Mesenchymal stem cell (in vitro differentiated cells and primary cell): ENCODE measurements at places on chromosomes 2 and 18.

- peak; percentile 69 for DNase-seq
- no peak overlapping the region for H3K27ac ChIP-seq
- no peaks in the 10 kb centered on the region for H3K27me3 ChIP-seq
- H3K4me3 ChIP-seq: no peak overlapping the region
- H3K4me1 ChIP-seq: peaks cover 1% of the 10 kb centered on the region
Measured at GRCh38 chr2:100988630-100989417, 13.3 kb upstream of the RPL31 start.

DNA sequence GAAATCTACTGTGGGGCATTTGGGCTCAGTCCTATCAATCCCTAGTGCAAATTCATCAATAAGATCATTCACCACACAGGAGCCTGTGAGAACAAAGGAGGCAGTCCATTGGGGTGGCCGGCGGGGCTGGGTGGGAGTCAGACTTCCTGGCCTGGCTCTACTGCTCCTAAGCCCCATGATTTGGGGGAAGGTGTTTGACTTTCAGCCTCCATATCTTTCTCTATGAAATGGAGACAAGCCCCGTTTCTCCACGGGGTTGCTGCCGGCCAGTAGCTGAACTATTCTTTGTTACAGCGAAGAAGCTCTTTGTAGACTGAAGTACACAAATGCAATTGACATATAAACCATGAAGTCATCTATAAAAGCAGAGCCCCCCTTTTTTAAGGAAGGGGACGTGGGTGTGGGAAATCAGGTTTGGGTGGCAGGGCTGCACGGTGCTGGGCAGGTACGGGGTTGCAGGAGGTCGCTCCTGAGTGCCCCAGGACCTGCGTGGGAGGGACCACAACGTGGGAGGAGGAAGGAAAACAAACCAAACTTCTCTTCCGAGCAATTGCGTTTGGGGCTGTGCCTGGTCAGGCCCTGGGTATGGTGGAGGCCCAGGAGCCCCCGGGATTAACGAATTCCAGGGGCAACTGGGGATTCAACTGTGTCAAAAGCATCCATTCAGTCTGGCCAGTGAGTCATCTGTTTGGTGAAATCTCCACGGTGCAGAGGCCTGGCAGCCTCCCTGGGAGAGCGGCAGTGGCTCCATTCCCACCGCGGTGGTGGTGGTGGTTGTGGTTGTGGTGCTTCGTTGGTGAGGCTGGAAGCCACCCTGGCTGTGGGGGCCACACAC is 18.2 kb downstream of the FBLN7 start:
- no peak overlapping the region for H3K4me3 ChIP-seq
- H3K27me3 ChIP-seq: no peaks in the 10 kb centered on the region
- peaks cover 6% of the 10 kb centered on the region for H3K36me3 ChIP-seq
- H3K27ac ChIP-seq: no peak overlapping the region

DNA sequence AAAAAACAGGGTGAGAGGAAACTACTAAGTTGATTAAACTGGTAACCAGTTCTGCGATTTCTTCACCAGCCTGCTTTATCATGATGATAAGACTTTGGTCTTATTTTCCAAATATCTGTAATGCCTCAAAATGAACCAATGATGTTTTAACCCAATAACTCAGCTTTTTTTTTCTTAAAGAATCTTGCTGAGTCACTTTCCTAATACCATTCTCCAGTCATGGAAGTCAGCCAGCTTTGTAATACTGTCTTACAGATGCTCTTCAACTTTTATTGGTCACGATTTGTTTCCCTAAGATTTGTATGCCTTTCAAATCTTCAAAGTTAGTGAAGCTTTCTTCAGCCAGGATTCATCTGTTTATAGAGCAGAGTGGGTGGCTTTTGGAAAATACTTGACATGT is 47.7 kb upstream of the SMIM21 start:
- H3K4me3 ChIP-seq: no peak overlapping the region
- H3K36me3 ChIP-seq: no peaks in the 10 kb centered on the region
- peaks cover 6% of the 10 kb centered on the region for H3K27me3 ChIP-seq
- no peak overlapping the region for H3K27ac ChIP-seq
- no peaks in the 10 kb centered on the region for H3K4me1 ChIP-seq
- peak; percentile 55 for DNase-seq

DNA sequence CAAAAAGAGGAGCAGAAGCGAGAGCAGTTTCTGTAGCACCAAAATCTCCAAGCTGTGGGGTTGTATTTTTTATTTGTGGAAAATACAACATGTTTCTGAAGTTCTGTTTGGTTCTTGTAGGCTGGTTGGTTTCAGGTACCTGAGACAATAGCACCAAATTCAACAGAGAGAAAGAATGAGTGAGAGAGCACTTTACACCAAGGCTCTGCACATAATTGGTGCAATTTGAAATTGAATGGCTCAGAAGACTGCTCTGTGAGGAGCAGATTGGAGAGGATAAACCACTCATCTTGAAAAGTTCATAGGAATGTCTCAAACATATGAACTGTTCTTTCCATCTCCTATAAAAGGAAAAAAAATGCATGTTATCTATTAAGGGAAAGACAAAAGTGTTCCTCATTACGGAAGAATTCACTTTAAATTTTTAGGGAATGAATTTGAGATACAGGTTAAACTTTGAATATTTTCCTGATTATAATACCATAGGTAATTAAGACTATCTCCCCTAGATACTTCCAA is 175.1 kb downstream of the ATAD2B start:
- H3K36me3 ChIP-seq: peaks cover 48% of the 10 kb centered on the region
- DNase-seq: no peak
- no peak overlapping the region for H3K27ac ChIP-seq
- no peaks in the 10 kb centered on the region for H3K27me3 ChIP-seq
- no peak overlapping the region for H3K4me3 ChIP-seq

GRCh38 chr2:212414767-212415211 is 123.8 kb downstream of the ERBB4 start:
- H3K36me3 ChIP-seq: no peaks in the 10 kb centered on the region
- DNase-seq: no peak
- H3K27ac ChIP-seq: no peak overlapping the region
- peak overlapping the region; percentile 56 for H3K4me3 ChIP-seq
- H3K27me3 ChIP-seq: no peaks in the 10 kb centered on the region

DNA sequence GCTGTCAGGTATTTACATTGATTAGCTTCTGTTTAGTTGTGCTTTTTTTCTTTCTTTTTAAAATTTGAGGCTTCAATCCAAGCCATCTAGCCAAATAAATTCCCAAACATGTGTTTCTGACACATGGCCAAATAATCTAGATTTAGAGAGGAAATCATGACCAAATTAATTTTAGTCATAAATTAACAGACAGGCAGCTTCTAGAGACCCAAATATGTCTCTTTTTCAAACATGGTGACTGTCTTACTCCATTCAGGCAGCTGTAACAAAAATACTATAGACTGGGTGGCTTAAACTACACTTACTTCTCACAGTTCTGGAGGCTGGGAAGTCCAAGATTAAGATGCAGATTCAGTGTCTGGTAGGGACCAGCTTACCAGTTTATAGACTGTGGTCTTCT is 23.2 kb upstream of the NAB1 start:
- H3K4me1 ChIP-seq: no peaks in the 10 kb centered on the region
- H3K4me3 ChIP-seq: no peak overlapping the region
- no peak for DNase-seq

DNA sequence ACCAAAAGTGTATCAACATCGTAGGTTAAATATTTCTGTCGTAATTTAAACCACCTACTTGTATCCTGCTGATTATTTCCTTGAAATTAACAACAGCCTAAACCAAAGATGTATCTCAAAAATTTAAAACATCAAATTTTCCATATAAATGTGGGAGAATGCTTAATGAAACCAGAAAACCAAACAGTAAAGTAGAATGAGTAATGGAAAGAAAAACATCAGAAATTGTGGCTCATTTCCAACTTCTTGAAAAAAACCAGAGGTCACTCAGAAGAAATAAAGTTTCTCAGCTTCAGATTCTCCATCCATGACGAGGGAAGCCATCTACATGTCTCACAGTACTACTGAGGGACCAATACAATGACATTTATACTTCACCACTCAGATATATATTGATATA is 296.5 kb downstream of the NOL4 start:
- H3K4me1 ChIP-seq: no peaks in the 10 kb centered on the region
- no peak overlapping the region for H3K4me3 ChIP-seq
- DNase-seq: peak; percentile 7

GRCh38 chr2:82257796-82258555 is 1953.4 kb upstream of the LRRTM1 start:
- no peak overlapping the region for H3K4me3 ChIP-seq
- no peaks in the 10 kb centered on the region for H3K36me3 ChIP-seq
- no peaks in the 10 kb centered on the region for H3K4me1 ChIP-seq
- DNase-seq: no peak
- no peak overlapping the region for H3K27ac ChIP-seq

DNA sequence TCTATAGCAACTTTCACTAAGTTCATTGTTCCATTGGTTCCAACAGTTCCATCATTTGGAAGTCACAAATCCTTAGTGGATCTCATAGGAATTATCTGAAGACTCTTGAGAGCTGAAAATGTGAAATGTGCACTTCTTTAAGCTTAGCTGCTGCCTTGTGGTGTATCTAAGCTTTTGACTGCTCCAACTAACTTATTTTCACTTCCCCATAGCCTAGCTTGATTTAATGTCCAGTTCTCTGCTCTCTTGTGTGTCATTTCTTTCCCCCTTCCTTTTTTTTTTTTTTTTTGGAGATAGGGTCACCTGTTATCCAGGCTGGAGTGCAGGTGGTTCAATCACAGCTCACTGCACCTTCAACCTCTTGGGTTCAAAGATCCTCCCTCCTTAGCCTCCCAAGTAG is 34.9 kb upstream of the CD302 start:
- no peaks in the 10 kb centered on the region for H3K4me1 ChIP-seq
- DNase-seq: no peak
- H3K27me3 ChIP-seq: no peaks in the 10 kb centered on the region
- no peaks in the 10 kb centered on the region for H3K36me3 ChIP-seq

DNA sequence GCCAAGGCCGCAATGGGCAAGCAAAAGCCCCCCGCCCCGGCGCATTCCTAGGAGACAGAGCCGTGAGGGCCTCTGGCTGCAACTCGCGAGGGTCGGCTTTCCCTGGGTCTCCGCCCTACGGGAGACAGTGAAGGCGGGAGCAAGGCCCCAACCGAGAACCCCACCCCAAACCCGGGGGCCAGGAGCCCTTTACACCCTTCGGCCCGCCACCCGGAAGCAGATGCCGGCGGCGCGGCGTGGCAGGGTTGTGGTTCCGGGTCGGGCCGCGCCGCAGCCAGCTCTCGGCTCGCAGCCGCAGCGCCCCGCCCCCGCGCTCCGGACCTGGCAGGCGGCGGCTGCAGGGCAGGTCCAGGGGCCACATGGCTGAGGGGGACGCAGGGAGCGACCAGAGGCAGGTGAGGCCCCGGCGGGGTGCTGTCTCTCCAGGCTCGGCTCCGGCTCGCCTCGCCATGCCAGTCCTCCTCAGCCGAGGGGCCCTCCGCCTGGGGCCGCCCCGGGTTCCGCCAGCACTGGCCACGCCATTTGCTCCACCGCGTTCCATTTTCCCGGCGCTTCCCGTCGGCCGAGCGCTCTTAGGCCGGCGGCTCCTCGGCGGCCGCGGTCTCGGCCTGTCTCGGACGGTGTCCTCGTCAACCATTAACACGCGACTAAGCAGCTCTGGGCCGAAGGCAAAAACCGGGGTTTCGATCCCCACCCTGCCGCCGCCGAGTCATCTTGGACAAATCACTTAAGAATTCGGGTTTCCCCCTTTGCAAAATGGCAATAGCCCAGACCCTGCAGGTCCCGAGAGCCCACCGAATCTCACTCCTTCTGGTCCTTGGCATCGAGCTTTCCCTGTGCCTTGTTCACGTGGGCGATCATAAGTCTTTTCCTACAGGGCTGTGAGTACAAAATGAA is at the start of gene IMPACT:
TSS of gene IMPACT (plus strand) at position 273 of the 897 bp plus-strand sequence. CDS start at position 360, 87 bp downstream.
- peak; percentile 77 for DNase-seq
- peaks cover 20% of the 10 kb centered on the region for H3K27me3 ChIP-seq
- peaks cover 2% of the 10 kb centered on the region for H3K4me1 ChIP-seq

DNA sequence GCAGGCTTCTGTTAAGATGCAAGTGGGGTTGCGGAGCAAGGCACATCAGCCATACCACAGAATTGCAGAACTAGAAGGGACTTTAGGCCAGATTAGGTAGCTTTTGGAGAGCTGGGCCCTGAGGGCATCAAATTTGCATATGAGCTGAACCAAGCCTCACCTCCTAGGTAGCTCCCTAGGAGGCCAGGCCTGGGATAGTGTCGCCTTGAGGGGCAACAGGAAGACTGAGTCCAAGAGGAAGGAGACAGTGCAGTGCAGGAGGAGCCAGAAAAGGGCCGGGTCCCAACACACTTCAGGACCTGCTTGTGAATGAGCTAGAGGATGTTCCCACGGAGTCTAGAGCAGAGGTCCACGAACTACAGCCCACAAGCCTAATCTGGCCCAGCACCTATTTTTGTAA is 98.7 kb downstream of the MAPK4 start:
- no peaks in the 10 kb centered on the region for H3K4me1 ChIP-seq
- no peaks in the 10 kb centered on the region for H3K36me3 ChIP-seq
- no peak overlapping the region for H3K4me3 ChIP-seq
- H3K27me3 ChIP-seq: no peaks in the 10 kb centered on the region
- no peak for DNase-seq
- no peak overlapping the region for H3K27ac ChIP-seq

DNA sequence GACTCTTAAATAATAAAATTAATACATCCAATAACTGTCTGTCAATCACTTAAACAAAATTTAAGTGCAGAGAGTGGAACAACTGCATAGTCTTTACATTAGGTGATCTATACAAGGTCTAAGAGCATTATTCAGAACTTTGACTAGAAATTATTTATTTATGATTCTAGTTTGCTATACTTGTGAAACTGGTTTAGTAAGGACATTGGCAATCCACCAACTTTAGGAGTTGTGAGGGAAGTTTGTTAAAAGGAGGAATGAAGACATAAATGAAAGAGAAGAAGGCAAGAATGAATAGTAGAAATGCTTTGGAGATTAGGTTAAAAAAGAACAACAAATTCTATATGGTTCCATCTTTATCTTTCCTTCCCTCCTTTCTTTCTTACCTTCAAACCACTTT is 217.5 kb downstream of the GPD2 start:
- H3K4me1 ChIP-seq: no peaks in the 10 kb centered on the region
- H3K4me3 ChIP-seq: no peak overlapping the region
- H3K36me3 ChIP-seq: no peaks in the 10 kb centered on the region
- DNase-seq: no peak

DNA sequence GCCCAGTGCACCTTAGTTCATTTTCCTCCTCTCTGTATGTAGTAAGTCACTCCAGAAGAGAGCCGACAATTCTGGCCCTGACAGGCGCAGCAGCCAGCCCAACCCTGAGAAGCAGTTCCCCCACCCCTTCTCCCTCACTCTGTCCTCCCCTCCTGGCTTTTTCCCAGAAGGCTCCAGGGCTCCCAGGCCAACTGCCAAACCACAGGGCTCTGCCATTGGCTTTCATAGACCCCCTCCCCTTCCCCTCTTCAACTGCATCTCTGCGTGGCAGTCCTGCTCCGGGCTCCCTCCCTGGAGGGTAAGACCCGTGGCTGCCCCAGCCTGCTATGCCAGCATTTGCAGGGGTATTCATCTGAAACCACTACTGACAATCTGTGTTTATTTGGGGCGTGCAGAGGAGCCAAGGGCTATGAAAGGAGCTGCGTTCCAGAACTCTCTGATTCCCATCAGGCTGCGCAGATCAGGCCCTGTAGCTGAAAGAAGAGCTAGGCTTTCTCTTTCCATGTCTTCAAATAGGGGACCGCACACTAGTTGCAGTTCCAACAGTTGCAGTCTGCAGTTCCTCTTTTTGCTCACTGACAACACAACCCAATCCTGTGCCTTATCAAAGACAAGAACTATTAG is 388.6 kb upstream of the TNP1 start:
- no peaks in the 10 kb centered on the region for H3K27me3 ChIP-seq
- H3K4me3 ChIP-seq: no peak overlapping the region
- DNase-seq: peak; percentile 53

GRCh38 chr2:136055929-136056688 is 61.8 kb downstream of the CXCR4 start:
- no peaks in the 10 kb centered on the region for H3K36me3 ChIP-seq
- no peaks in the 10 kb centered on the region for H3K4me1 ChIP-seq
- peaks cover 14% of the 10 kb centered on the region for H3K27me3 ChIP-seq
- DNase-seq: no peak
- no peak overlapping the region for H3K27ac ChIP-seq
